HEK293T (cell line): ENCODE measurements at places on chromosomes 7 and 10.

GRCh38 chr10:36236341-36236740, 594.2 kb upstream of the FZD8 start:
- DNase-seq = no peak

DNA sequence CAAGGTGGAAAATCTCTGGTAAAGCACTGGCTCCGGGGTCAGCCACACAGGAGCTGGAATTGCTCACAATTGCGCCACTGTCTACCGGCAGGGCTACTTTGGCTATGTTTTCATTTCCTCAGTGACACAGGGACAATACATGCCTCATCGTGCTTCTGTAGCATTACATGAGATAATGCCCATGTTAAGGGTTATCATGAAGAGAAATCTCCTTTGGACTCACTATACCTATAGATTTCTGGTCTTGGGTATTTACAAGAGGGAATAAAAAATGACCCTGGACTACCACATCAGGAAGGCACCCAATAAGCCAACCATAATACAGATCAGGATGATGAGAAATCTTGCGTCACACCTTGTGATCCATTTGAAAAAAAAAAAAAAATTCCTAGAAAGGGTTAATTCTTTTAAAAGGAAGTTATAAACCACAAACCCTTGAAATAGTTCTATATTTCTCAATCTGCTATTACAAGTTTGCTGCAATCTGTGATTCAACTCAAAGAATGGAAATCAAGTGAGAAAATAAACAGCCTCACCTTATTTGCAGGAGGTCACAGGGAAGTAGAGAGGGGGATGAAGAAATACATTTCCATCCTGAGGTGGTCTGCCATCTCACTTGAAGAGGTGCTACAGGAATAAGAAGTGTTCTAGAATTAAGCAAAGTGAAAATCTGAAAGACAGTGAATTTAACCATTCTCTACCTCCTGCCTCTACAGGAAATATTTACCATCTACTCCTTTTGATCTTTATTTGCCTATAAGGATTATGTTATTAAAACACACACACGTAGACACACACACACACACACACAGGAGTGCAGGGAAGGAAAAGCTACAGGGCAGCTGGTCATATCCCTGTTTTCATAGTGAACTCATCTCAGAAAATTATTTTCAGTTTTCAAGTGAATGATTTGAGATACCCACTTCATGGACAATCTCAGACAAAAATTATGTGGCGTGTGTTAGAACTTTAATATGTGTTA, 231.3 kb upstream of the CELF2 start:
- no peak for DNase-seq

- DNase-seq = no peak
Measured at GRCh38 chr10:70856454-70856853, 31.9 kb downstream of the PCBD1 start.

GRCh38 chr7:46630031-46630430, 709.0 kb upstream of the IGFBP3 start:
- DNase-seq = no peak

DNA sequence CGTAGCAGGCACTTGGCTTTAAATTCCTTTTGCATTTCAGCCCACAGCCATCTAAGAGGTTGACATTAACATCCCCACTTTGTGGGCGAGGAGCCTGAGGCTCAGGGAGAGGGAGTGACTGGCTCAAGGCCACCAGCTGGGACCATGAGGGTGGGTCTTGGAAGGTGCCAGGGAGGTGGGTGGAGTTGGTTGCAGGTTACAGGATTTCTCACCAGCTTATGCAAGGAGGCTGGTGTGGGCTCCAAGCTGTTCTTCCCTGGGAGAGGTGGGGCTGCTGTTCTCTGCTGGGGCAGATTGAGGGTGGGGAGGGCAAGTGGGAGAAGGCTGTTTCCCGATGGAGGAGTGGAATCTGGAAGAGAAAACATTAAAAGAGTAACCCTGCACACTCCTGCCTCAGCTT, 14.1 kb upstream of the C10orf95 start:
- no peak for DNase-seq

DNA sequence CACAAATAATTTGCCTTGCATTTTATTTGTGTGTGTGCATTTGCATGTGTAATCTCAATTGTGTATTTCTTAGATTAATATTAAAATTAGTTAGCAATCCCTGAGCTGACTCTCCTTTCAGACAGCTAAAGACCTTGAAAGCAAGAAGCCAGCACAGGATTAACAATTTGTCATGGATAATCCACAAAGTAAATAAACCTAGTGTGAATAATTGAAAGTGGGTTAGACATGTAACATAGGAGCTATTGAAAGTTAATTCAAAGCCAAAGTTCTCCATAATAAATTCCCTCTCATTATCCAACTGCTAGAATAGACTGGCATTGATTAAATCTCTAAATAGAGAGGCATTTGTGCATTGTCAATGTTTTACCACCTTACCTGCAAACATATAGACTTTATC, 326.1 kb downstream of the PLXDC2 start:
- no peak for DNase-seq

DNA sequence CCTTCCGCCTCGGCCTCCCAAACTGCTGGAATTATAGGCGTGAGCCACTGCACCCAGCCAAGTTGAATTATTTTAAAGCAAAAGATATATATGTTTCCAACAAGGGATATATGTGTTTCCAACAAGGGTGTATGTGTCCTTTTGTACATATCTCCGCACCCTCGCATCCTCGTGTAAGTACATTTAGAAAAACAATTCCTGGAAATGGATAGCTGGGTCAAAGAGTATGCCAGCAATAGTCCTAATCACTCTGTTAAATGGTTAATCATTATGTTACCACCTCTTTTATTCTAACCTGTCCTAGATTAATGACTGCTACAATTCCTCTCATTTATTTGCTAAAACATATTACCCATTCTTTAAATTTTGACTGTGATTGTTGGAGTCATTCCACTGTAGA, 28.0 kb downstream of the OR9A2 start:
- no peak for DNase-seq
